ENCODE measurements at places on chromosomes 2 and 18. TPM values are rescaled to one million over a fixed set of nuclear protein-coding genes. Genes with fewer than 3 reads are reported as not detected.

STPG4 gene
- total RNA-seq: not detected

FOSL2 gene
- total RNA-seq: 48.5 TPM

ZNF532 gene
- total RNA-seq: 64.1 TPM

GKN2 gene
- not detected for total RNA-seq

PRSS56 gene
- total RNA-seq: 0.11 TPM

MTHFD2 gene
- total RNA-seq: 24.2 TPM

DNAH7 gene
- total RNA-seq: 0.05 TPM

STAT4 gene
- 0.76 TPM for total RNA-seq

LAMA1 gene
- not detected for total RNA-seq

SOX11 gene
- 1.1 TPM for total RNA-seq

TBR1 gene
- total RNA-seq: not detected

FHOD3 gene
- total RNA-seq: 350 TPM

FAM237A gene
- total RNA-seq: 1.2 TPM

- no peak for DNase-seq
Observed at GRCh38 chr18:66124394-66124793, 373.6 kb downstream of the CDH7 start.

DNA sequence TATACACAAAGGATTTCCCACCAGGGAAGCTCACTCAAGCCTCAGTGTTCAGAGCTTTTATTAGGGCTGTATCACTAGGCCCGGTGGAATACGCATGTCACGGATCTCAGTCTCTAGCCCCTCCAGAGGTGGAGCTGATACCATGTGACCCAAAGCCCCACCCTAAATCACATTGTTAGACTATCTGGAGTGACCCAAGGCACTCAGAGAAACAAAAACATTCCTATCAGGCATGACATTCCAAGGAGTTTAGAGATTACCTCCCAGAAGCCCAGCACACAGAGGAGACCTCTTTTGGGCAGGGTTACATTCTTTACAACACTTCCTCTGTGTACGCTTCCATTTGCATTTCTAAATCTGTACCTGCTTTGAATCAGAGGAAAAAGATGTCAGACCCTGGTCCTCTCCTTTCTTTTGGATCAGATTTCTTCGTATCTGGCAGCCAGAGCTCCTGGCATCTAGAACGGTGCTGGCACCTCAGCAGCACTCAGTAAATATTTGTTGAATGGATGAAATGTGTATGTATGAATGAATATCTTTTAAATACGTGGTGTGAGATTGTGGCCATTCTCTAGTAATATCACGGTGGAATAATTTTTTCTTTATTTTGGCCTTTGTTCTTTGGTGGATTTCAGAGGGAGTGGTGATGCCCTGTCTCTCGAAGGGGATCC is 37.7 kb upstream of the SMAD2 start:
- DNase-seq: no peak

- DNase-seq: no peak
Observed at GRCh38 chr18:79553696-79554095, 125.9 kb upstream of the CTDP1 start.

- DNase-seq: no peak
Observed at GRCh38 chr2:27162151-27163121, 13.6 kb downstream of the TCF23 start.

DNA sequence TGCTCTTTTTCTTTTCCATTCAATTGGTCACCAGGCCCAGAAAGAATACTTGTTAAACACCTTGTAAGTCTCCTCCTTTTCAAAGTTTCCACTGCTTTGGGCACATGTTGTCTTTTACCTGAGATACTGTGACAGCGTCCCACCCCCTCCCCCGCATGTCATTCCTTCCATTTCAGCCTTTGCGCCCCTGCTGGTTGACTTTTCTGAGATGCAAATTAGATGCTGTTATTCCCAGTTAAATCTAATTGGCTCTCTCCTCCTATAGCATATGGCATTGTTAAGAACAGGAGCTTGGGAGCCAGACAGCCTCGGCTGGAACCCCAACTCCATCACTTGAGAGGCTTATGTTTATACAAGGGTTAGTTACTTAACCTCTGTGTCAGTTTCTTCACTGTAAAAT is 80.3 kb upstream of the GAREM1 start:
- no peak for DNase-seq

DNA sequence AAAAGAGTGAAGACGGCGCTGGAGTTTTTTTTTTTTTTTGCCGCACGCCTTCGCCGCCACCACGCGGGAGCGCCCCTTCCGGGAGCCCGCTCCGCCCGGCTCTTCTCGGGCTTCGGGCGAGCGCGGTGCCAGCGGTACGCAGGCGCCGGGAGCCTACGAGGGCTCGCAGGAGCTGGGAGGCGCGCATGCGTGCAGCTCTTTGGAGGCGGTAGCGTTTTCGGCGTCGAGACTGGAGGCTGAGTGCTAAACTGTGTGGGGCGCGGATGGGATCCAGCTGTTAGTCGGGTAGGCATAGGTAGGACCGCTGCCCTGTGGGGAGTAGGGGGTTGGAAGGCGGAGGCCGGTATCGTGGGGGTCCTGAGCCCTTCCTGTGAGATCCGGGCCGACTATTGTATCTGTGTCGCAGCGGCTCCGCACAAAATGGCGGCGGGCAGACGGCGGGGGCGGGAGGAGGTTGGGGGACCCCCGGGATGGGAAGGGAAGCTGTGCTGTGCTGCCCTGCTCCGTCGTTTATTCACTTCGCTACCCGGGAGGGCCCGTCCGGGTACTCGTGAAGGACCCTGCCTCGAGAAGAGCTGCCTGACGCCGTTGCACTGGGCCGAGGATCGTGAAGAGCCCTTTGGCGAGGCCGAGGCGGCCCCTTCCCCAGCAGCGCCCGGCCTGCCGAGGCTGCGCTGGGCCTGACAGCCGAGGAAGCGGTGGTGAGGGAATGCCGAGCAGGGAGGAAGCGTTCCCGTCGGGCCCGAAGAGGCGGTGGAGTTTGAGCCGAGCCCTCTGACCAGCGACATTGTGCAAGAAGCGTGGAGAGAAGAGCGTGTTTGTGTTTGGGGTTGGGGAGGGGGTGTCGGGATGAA is at the start of gene ZNF638:
Gene ZNF638 (plus strand): TSS at position 202 of the 854 bp plus-strand sequence. CDS start 17,173 bp downstream, outside the sequence.
- DNase-seq: peak; percentile 98

GRCh38 chr2:158686210-158686691 is 108.9 kb upstream of the DAPL1 start:
- no peak for DNase-seq

- DNase-seq: peak; percentile 77
Observed at GRCh38 chr2:224584111-224584784, 915 bp downstream of the CUL3 start.

GRCh38 chr2:144854596-144854995 is 334.7 kb upstream of the ZEB2 start:
- DNase-seq: no peak

- no peak for DNase-seq
Observed at GRCh38 chr2:234587341-234588053, 90.6 kb upstream of the ARL4C start.

DNA sequence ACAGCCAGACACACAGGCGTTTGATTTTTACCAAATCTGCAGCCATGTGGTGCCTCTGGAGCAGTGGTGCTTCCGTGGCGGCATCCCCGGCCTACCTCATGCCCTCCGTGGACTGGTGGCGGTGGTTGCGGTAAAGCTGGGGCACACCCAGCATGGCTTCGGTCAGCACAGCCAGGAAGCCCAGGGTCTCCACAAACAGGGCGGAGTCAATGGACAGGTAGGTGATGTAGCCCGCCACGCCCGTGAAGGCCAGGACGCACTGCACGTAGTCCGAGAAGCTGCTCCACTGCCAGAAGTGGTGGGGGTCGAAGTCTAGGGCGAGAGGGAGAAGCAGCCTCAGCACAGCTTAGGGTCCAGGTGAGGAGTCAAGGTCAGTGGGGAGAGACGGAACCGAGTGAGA is 32.4 kb downstream of the SLC66A2 start:
- no peak for DNase-seq

- no peak for DNase-seq
Observed at GRCh38 chr2:42223855-42224268, 54.7 kb downstream of the EML4 start.

- DNase-seq: no peak
Observed at GRCh38 chr2:30759481-30759880, 47.8 kb downstream of the CAPN13 start.

DNA sequence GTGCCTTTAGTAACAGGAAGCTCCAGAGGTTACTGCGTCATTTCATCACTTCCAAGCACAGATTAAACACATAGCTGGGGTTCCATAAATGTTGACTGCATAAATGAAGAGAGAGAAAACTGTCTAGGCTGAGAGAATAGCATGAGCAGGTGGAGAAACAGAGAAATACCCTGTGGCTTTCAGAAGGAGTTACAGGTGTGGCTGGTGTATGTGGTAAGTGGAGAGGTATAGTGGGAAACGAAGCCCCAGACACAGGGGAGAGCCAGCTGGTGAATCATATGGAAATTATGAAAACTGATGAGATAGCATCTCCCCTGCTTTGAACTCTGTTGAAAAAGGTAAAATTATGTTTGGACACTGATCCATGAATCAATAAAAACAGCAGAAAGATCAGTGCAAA is 807.4 kb upstream of the POU3F3 start:
- no peak for DNase-seq

GRCh38 chr18:2981212-2981728 is 31.7 kb downstream of the LPIN2 start:
- no peak for DNase-seq
